ENCODE measurements at places on chromosomes 16 and 17.

- DNase-seq: peak; percentile 3
These were observed 623.2 kb downstream of the CDH8 start for GRCh38 chr16:61413021-61413420.

GRCh38 chr16:24208710-24209109 lies 47.4 kb upstream of the CACNG3 start:
- DNase-seq: no peak

DNA sequence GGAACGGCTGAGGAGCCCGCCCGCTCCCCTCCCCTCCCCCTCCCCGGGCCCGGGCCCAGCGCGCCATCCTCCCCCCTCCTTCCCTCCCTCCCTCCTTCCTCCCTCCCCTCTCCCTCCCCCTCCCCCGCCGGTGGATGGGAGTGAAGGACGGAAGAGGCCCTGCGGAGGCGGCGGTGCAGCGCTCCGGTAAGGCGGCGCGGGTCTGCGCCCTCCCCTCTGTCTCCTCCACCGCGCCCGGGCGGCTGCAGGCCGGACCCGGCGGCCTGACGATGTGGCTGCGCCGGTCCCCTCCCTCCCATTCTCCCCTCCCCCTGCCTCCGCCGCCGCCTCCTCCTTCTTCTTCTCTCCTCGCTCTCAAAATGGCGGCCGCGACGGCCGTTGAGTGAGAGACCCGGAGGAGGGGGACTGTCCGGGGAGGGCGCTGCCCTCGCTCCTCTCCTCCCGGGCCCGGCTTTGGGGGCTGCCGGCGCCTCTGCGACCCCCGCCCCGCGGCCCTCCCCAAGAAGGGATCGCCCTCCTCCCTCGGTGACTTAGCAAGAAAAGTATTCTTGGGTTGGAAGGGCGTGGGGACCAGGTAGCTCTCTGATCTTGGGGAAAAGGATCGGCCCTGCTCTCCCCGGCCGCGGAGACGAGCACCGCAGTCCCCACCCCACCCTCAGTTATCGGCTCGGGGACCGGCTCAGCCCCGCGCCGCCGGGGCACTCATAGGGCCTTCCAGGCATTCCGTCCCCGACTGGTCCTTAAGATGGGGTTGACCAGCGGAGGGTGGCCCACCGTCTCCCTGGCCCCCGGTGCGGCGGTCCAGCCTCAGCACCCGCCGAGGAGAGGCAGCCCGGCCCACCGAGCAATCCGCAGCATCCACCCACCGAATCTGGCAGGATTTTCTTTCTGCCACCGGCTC lies 617 bp downstream of the PAFAH1B1 start:
- peak; percentile 84 for DNase-seq

DNA sequence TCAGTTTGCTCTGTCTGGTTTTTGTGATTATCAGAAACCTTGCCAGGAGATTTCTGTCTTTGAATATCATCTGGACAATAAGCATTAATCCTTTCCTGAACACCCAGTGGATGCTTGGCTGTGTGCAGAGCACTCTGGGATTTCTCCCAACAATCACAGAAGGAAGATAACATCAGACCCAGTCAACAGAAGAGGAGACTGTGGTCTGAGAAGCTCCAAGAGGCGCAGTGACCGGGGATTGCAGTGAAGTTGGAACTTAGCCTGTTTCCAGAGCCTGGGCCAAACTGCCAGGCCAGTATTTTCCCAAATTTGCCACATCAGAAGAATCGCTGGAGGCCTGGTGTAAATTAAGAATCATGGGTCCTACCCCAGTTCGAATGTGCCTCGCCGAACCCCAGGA lies 264.7 kb downstream of the C16orf95 start:
- DNase-seq: no peak

DNA sequence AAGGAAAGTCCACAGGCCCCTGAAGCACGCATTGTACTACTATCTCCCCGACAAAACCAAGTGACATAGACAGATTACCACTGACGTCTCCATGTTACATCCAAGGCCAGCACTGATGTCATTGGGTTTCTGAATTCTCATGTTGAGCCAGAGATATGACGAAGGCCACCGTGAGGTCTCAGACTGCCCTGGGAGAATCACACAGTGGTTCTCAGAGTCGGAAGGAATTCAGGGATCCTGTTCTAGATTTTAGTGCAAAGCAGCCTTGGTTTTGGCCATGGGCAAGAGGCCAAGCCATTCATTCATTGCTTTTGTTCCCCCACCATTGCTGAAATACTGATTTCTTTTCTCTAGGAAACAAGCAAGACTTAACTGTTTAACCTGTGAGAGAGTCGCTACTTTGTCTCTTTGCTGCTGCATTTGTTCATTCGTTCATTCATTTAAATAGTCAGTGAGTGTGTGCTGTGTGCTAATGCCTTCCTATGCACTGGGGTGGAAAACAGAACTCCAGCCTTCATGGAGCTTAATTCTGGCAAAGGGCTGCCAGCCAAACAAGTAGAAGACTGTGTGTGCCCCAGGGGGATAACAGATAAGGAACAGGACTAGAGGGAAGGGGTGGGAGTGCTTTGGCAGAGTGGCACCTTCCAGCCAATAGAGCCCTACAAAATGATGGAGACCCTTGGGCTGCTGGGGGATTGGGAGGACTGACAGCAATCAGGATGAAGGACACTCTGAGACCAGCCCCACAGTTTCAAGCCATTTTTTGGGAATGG lies 222.3 kb downstream of the MSI2 start:
- DNase-seq: no peak

- no peak for DNase-seq
These were observed 5.4 kb upstream of the BBS2 start for GRCh38 chr16:56525236-56525635.

DNA sequence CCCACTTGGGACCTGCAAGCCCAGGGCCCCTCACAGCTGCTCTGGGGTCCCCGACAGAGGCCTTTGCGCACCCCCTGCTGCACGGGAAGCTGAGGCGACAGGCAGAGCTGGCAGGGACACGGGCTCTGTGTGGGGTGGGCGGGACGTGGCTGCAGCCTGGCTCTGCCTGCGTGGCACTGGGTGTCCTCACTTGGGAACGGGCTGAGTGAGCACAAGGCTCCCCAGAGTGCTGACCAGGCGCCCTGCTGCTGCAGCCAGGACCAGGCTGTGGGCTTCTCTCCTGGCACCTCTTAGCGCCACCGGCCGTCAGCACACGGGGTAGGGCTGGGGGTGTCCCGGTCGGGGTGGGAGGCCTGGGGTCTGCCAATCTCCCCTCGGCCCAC lies 6.6 kb downstream of the C1QTNF8 start:
- no peak for DNase-seq

GRCh38 chr17:32899236-32900013 lies 22.5 kb upstream of the MYO1D start:
- no peak for DNase-seq

DNA sequence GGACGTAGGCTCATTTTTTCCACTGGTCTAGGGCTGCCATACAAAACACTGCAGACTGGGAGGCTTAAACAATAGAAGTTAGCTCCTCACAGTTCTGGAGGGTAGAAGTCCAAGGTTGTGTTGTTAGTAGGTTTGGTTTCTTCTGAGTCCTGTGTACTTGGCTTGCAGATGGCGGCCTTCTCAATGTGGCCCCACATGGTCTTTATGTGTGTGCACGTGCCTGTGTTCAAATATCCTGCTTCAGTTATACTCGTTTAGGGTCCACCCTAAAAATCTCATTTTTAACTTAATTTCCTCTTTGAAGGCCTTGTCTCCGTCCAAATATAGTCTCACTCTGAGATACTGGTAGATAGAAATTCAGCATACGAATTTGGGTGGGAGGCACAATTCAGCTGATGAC lies 542.4 kb downstream of the HAPSTR1 start:
- DNase-seq: no peak

DNA sequence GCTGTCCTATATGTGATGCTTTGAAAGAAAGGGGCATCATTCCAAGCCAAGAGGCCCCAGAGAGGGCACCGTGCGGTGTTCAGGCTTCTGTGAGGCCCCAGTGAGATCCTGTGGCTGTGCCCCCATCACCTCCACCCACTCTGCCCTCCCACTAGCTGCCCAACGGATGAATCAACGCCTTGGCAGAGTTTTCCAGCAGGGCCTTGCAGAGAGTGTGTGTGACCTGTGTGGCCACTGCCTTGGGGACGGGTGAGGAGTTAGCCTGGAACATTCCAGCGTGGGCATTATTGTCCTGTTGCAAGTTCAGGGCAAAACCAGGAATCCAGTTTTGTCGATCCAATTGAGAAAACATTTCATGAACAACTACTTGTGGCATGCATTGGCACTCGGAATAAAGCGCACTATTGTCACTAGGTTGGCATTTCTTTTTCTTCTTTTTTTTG lies 53.7 kb downstream of the SF3B3 start:
- no peak for DNase-seq

DNA sequence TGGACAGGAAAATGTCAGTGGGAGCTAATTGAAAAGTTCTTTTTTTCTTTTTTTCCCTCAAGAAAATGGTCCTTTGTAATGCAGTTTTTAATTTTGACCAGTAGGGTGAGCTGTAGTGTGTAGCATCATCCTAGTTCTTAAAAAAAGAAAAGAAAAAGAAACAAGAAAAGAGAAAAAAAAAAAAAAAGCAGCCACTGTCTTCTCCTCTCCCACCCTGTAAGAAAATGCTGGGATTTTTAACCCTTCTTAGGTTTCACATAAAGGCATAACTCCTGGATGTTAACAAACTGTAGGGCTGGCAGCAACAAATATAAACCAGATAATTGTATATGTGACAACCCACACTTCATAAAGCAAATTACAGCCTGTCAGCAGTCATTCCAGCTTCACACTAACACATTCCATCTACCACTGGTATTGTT lies 78.1 kb downstream of the SKAP1 start:
- DNase-seq: no peak

Data from activated naive CD4-positive, alpha-beta T cell treated with anti-CD3 and anti-CD28 coated beads, Interleukin-2, amount 50 U/mL, for 16 hours (primary cell).